ENCODE measurements at places on chromosomes 6 and 20.

GRCh38 chr6:40369891-40370290, 217.3 kb downstream of the LRFN2 start:
- DNase-seq: no peak

DNA sequence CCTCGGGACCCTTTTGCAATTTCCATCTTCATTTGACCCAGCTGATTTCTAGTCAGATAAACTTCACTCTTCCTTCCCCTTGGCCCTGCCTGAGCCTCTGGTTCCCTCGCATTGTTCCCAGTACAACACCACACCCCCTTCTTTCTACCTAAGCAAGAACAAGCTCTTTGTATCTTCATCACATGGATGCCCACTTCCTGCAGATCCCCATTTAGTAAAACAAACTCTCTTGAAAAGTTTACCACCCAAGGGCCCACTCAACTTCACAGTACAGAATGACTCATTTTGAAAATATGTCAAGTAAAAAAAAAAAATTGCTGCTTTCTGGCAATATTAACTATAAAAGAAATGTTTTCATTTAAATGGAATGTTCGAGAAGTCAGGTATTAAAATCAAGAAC, 5.2 kb downstream of the FAXC start:
- DNase-seq: no peak

DNA sequence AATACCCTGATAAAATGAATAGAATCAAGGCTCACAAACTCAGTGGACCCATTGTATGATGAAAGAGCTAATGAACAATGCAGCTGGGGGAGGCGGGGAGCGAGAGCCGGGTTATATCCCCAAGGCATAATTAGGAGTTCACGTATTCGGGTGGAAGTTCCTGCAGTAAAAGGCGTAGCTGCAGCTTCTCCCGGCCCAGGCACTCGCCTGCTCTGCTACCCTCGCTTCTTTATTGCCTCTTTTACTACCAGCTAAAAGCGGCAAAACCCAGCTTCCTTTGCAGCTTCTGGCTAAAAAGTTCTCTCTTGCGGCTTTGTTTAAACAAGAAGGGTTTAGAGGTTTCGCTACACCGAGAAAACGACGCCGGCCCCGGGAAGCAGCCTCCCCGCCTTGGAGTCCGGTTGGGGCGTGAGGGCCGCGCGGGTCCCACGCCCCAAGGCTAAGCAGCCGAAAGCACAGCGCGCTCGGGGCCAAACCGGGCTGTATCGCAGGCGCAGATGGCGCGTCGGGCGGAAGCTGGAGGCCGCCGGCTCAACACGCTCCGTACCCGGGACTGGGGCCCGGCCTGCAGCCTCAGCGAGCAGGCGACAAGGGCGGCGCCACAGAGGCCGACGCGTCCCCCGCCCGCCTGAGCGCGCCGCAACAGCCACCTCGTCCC, 1.6 kb downstream of the ZBTB2 start:
- no peak for DNase-seq

DNA sequence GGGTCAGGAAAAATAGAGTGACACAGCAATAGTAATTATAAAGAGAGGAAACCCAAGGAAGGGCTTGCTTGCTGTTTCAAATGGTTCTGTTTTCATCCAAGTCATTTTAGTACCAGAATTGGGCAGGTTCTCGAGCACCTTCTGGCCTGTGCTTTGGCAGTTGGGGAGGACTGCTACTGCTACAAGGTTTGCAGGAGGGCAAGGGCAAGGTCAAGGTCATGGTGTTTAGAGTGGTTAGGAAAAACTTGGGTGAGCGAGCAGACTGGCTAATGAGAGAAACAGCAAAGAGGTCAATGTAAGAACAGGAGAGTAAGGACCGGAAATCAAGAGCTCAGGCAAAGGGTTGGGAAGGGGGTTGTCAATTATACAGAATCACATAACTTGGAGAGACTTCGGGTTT, 164.5 kb downstream of the CDK19 start:
- DNase-seq: no peak

DNA sequence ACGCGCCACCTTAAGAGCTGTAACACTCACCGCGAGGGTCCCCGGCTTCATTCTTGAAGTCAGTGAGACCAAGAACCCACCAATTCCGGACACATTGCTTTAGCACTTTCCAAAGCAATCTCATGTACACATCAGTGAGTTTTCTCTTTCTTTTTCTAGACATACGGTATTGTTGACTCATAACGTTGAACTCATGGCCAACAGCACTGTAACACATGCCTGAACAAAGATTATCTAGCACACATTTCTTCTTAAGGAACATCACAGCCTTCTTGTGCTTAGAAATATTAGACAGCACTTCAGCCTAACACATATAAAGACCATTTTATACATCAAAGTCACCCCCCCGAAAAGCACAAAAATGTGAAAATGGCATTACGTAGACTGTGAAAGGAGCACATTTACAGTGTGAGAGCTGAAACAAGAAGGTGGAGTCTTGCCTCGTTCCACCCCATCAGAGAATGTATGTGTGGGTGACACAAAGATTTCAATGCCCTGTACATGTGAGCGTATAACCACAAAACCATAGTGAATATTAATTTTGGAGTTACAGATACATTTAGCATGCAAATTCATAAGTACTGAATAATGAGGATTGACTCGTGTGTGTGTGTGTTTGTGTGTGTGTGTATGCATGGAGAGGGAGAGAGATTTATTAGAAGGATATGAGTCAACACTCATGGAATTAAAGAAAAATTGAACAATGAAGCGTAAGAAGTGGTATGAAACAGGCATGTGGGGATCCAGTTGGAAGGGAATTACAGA, 134.1 kb downstream of the FAM83B start:
- DNase-seq: no peak

DNA sequence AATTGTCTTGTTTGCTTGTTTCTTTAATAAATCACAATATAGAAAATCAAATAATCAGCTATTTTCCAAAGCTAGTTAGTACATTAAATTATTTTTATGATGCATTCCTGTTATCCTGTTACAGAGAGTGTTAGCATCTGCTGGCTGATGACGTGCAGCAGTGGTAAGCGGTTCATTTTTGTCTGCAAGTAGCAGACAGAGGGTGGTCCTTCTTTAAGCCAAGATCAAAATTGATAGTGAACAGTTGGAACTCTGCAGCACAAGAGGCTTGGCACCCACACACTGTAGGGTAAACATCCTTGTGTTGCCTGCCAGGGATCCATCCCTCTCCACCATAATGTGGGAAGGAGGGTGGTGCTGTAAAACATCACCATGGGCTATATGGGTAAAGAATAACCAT, 158.3 kb downstream of the FRK start:
- DNase-seq: no peak

GRCh38 chr20:40654876-40655275, 34.2 kb downstream of the MAFB start:
- no peak for DNase-seq

- DNase-seq: no peak
Measured at GRCh38 chr6:12379181-12379580, 89.0 kb downstream of the EDN1 start.

DNA sequence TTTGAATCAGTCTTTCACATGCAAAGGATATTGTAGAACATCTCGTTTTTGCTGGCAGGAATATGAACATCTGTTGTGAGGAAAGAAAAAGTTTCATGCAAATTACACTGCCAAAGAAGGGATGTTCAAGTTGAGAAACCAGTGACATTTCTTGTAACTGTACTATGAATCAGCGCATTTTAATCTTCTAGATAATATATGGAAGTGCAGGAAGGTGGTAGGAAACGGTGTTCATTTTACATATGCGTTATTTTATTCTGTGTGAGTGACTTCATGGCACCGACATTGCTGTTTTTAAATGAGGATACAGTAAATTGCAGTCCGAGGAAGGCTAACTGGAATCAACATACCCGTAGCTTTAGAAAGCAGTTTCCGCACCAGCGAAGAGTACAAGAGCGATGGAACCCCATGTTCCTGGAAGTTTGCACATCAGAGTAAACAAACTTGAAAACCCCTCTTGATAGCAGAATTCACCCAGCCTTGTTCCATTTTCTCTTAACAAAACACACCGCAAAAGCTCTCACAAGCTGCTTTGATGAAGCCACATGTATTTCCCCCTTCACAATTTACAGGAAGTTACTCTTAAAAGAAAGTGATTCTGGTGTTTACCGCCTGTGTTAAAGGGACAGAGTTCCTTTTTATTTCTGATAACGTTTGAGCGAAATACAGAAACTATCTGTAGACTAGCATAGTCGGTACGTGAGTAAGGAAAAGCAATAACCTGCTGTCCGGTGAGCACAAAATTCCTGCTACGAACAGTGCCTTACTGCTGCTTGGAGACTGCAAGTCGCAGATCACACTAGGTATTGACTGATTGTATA, 11.5 kb downstream of the PRDM1 start:
- DNase-seq: peak; percentile 73

DNA sequence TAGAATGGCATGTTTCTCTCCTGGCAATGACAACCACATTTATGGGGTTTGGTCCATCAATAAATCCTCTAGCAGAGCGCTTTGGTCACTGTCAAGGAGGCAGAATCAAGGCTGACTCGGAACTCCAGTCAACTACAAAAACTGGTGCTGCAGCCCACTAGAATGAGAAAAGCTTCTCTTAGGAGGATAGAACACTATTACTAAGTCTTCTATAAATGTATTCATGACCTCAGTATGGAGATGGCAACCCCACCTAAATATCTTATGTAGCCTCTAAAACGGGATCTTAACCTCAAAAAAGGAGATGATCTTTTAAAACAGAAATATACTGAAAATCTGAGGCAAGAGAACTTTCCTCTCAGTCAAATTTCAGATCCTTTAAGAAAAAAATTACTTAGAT, 68.5 kb downstream of the RALGAPA2 start:
- no peak for DNase-seq

Data from CD4-positive, alpha-beta T cell treated with Interleukin-15 for 1 hour (primary cell).